Right cardiac atrium (tissue), 5 donors: ENCODE measurements at places on chromosomes 12 and 14. TPM values are rescaled to one million over a fixed set of nuclear protein-coding genes. Genes with fewer than 3 reads are reported as not detected.

Gene TBC1D30
- 1.5 TPM for total RNA-seq

Gene KCNMB4
- 2.4 TPM for total RNA-seq

GRCh38 chr12:42017051-42017450 is 127.6 kb downstream of the GXYLT1 start:
- no peak for DNase-seq

- DNase-seq = no peak
Measured at GRCh38 chr12:51415931-51416330, 8.7 kb upstream of the SLC4A8 start.

DNA sequence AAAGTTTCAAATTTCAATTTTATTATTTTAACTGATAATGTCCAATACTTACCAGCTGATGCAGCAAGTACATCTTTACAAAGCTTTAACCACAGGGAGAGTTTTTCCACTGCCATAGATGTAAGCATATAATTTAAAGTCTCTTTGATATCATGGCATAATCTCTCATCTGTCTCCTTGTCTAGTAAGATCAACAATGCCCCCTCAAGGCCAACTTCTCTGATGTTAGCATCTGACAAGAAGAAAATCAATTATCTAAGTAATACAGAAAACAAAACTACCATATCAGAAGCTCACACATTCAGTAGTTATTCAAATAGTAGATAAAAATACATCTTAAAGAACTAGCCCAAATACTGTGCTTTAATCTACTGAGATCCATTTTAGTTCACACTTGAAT is 94.2 kb downstream of the HEATR5A start:
- no peak for DNase-seq
